ENCODE measurements at places on chromosomes 6 and 20. TPM values are rescaled to one million over a fixed set of nuclear protein-coding genes. Genes with fewer than 3 reads are reported as not detected.

CTAGE9 gene
- total RNA-seq = not detected

VSX1 gene
- not detected for total RNA-seq

PRICKLE4 gene
- 3.5 TPM for total RNA-seq

GPX5 gene
- total RNA-seq = not detected

PRR18 gene
- not detected for total RNA-seq

GABRR1 gene
- total RNA-seq = 1.8 TPM

CNPY3 gene
- 50.1 TPM for total RNA-seq

PEDS1 gene
- total RNA-seq = 22.6 TPM

PRDM1 gene
- 6.0 TPM for total RNA-seq

SIRPB1 gene
- total RNA-seq = 3.1 TPM

MYCT1 gene
- 11.9 TPM for total RNA-seq

ATP6V1G2 gene
- 1.3 TPM for total RNA-seq

ZKSCAN3 gene
- total RNA-seq = 4.2 TPM

SMPD2 gene
- 9.5 TPM for total RNA-seq

SLC17A3 gene
- not detected for total RNA-seq

THBS2 gene
- total RNA-seq = 700 TPM

SLC44A4 gene
- 1.5 TPM for total RNA-seq

RPRD1B gene
- total RNA-seq = 33.9 TPM

SMOC2 gene
- total RNA-seq = 369 TPM

ZSWIM3 gene
- 4.5 TPM for total RNA-seq

C20orf141 gene
- total RNA-seq = not detected

LGSN gene
- not detected for total RNA-seq

CLIC5 gene
- 3.7 TPM for total RNA-seq

GLP1R gene
- total RNA-seq = not detected

CLVS2 gene
- 0.03 TPM for total RNA-seq

TSBP1 gene
- not detected for total RNA-seq

GCM1 gene
- not detected for total RNA-seq

HTR1B gene
- 17.5 TPM for total RNA-seq

RRAGD gene
- 17.8 TPM for total RNA-seq

LINC00237 gene
- not detected for total RNA-seq

FAM184A gene
- 3.8 TPM for total RNA-seq

PDE10A gene
- 8.7 TPM for total RNA-seq

TP53TG5 gene
- total RNA-seq = 0.91 TPM

MYLK2 gene
- total RNA-seq = 0.30 TPM

COL21A1 gene
- 22.5 TPM for total RNA-seq

STX16 gene
- total RNA-seq = 75.7 TPM

DNAH8 gene
- 0.03 TPM for total RNA-seq

Measured in aorta (tissue), 5 donors.